ENCODE measurements at places on chromosomes 2 and 18. TPM values are rescaled to one million over a fixed set of nuclear protein-coding genes. Genes with fewer than 3 reads are reported as not detected.
A peak's percentile ranks its signal among the peaks of the same experiment; 100 is the strongest.

DNA sequence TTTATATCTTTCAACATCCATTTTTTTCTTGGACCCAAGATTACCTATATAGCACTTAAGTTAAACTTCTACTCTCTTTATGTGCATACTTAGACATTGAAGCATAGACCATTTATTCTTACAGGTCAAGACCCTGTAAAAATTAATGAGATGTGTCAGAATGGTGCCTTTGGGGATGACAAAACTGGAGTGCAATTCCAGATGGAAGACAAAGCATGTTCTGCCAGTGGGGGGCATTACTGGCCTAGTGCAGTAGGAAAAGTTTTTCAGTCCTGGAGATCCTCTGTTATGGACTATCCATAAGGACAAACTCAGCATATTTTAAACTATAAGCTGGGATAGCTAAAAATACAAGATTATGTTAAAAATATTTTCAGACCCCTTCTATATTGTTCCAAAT, 57.8 kb upstream of the MMADHC start:
- no peaks in the 10 kb centered on the region for H3K36me3 ChIP-seq
- H3K4me1 ChIP-seq, result peaks cover 16% of the 10 kb centered on the region
- DNase-seq, result no peak
- H3K27ac ChIP-seq, result no peak overlapping the region
- H3K27me3 ChIP-seq, result no peaks in the 10 kb centered on the region

- H3K4me3 ChIP-seq, result no peak overlapping the region
- H3K27me3 ChIP-seq, result no peaks in the 10 kb centered on the region
- H3K27ac ChIP-seq, result peak overlapping the region; percentile 88
- no peaks in the 10 kb centered on the region for H3K36me3 ChIP-seq
Observed at GRCh38 chr2:191322828-191323506, 77.8 kb downstream of the MYO1B start.

GRCh38 chr2:25692737-25693445, 19.5 kb upstream of the DTNB start:
- H3K27me3 ChIP-seq, result no peaks in the 10 kb centered on the region
- no peak overlapping the region for H3K27ac ChIP-seq
- H3K36me3 ChIP-seq, result no peaks in the 10 kb centered on the region
- DNase-seq, result no peak
- H3K4me3 ChIP-seq, result no peak overlapping the region
- peaks cover 9% of the 10 kb centered on the region for H3K4me1 ChIP-seq

GRCh38 chr2:29317077-29317517, 201.9 kb downstream of the CLIP4 start:
- no peak for DNase-seq
- no peak overlapping the region for H3K27ac ChIP-seq
- H3K4me1 ChIP-seq, result no peaks in the 10 kb centered on the region
- no peak overlapping the region for H3K4me3 ChIP-seq
- no peaks in the 10 kb centered on the region for H3K36me3 ChIP-seq

DNA sequence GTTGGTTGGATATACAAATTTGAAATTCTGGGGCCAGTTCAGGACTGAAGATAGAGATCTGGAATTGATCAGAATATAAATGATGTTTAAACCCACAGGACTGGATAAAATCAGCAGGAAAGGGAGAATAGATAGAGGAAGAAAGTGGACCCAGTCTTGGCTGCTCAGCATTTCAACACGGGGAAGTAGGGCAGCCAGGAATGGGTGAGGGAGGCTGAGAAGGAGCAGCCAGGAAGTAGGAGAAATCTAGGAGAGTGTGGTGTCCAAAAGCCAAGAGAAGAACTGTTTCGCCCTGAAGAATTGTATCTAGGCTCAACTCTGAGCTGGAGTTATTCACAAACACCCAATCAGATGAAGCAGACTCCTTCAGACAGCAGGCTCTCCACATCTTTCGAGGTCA, 197.9 kb downstream of the CDCA7 start:
- DNase-seq, result no peak
- peaks cover 10% of the 10 kb centered on the region for H3K4me1 ChIP-seq
- H3K4me3 ChIP-seq, result no peak overlapping the region
- no peaks in the 10 kb centered on the region for H3K27me3 ChIP-seq

DNA sequence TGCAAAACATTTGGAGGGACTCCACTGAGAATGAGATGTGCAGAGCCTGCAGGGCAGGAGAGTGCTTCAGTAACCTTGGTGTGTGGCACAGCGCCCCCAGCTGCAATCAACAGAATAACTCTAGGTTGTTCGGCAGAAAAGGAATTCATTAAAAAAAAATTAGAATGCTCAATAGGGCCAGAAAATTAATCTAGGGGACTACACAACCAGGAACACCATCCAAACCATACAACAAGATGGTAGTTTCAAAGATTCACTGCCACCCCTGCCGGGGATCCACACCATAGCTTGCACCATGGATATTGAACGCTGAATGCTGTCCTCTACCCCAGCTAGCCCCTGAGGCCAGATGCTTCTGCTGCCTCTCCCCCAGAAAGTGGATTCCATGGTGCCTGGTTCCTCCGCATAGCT, 50.1 kb downstream of the THUMPD2 start:
- H3K4me3 ChIP-seq, result no peak overlapping the region
- no peak for DNase-seq
- no peaks in the 10 kb centered on the region for H3K36me3 ChIP-seq

DNA sequence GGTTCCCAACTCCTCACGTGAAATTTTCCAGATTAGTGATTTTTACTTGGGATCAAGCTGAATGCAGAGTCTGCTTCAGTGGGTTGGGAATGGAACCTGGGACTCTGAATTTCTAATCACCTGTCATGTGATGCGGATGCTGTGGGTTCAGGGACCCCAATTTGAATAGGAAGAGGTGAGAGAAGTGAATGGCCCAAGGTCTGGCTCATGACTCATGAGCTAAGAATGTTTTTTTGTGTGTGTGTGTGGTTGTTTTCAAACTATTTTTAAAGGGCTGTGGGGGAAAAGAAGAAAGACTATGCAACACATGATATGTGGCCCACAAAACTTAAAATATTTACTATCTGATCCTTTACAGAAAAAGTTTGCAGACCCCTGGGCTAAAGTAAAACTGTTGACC, 108.5 kb upstream of the CYRIA start:
- H3K36me3 ChIP-seq, result no peaks in the 10 kb centered on the region
- no peaks in the 10 kb centered on the region for H3K4me1 ChIP-seq
- no peak overlapping the region for H3K27ac ChIP-seq
- no peaks in the 10 kb centered on the region for H3K27me3 ChIP-seq
- H3K4me3 ChIP-seq, result no peak overlapping the region

DNA sequence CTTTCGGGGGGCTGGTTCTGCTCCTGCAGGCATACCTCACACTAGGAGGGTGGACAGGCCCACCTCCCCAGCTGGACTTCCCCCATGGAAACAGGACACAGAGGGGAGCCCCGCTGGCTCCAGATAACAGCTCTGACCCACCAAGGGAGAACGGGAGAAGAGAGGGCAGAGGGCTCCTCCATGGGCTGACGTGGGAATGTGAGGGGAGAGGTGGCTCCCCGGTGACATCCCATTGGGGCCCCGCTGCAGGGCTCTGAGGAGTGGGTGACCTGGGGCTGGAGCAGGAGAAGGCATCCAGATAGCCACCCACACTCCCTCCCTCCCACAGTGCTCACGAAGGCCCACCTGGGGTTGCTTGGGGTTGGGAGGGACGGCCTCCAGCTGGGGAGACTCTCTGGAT, 45.9 kb downstream of the FBLN7 start:
- H3K27me3 ChIP-seq, result no peaks in the 10 kb centered on the region
- H3K27ac ChIP-seq, result no peak overlapping the region
- no peaks in the 10 kb centered on the region for H3K4me1 ChIP-seq
- H3K36me3 ChIP-seq, result no peaks in the 10 kb centered on the region
- DNase-seq, result no peak

DNA sequence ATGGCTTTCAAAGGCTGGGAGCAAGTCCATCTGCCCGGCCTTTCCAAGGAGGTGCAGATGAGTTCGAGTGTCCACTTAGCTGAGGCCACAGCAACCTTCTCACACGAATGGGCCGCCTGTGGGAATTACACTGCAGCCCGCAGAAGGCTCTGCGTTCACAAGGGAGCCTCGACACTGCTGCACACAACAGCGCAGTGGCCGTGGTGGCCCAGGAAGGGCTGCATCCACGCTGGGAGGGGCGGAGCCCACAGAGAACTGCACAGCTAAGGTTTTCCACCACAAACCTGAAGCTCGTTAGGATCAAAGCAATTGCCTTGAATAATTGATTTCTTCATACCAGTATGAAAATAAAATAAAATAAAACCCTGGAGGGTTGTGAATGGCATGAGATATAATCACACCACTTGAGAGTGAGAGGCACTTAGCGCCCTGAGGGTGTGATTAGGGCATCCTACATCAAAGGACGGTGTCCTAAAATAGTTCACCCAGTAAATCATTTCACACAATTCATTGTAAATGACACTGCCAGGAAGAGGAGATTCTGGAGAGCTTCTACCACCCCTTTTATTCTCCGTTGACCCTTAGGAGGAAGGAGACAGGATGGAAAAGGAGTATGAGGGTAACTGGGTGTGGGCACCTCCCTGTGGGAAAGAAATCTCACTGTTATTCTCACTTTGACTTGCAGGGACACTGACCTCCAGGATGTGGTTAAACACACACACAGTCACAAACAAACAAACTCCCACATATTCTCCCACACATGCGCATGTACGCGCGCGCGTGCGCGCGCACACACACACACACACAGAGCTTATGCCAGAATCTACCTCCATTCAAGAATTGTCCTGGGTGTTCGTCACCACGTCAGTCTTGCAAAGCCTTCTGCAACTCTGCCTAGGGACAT, 256.6 kb upstream of the ID2 start:
- no peak overlapping the region for H3K4me3 ChIP-seq
- H3K36me3 ChIP-seq, result no peaks in the 10 kb centered on the region
- no peak overlapping the region for H3K27ac ChIP-seq
- no peaks in the 10 kb centered on the region for H3K27me3 ChIP-seq
- no peak for DNase-seq
- no peaks in the 10 kb centered on the region for H3K4me1 ChIP-seq

GRCh38 chr2:223720367-223720766, 117.0 kb downstream of the AP1S3 start:
- DNase-seq, result no peak
- H3K4me1 ChIP-seq, result peaks cover 14% of the 10 kb centered on the region
- H3K27me3 ChIP-seq, result no peaks in the 10 kb centered on the region
- H3K27ac ChIP-seq, result no peak overlapping the region
- H3K4me3 ChIP-seq, result no peak overlapping the region

- H3K4me1 ChIP-seq, result no peaks in the 10 kb centered on the region
- no peak overlapping the region for H3K4me3 ChIP-seq
- H3K27me3 ChIP-seq, result no peaks in the 10 kb centered on the region
- H3K36me3 ChIP-seq, result no peaks in the 10 kb centered on the region
- DNase-seq, result no peak
Observed at GRCh38 chr2:109226128-109226527, 97.1 kb downstream of the SH3RF3 start.

GRCh38 chr18:48134609-48135008, 204.2 kb upstream of the SMAD2 start:
- DNase-seq, result no peak
- no peak overlapping the region for H3K4me3 ChIP-seq
- no peaks in the 10 kb centered on the region for H3K36me3 ChIP-seq
- no peaks in the 10 kb centered on the region for H3K4me1 ChIP-seq
- H3K27ac ChIP-seq, result no peak overlapping the region

Gene SPHKAP
- not detected for total RNA-seq

Gene RFTN2
- total RNA-seq, result 0.18 TPM

Gene GTF2A1L
- not detected for total RNA-seq

Gene STAT4
- 0.48 TPM for total RNA-seq

Gene MC5R
- total RNA-seq, result not detected

Gene KLHL14
- total RNA-seq, result not detected

Gene SH2D6
- total RNA-seq, result 0.88 TPM

Gene CHRNG
- not detected for total RNA-seq

Gene SPATA3
- total RNA-seq, result not detected

Gene DPP4
- total RNA-seq, result 199 TPM
